ENCODE measurements at places on chromosomes 1 and 21. TPM values are rescaled to one million over a fixed set of nuclear protein-coding genes. Genes with fewer than 3 reads are reported as not detected.

- H3K27ac ChIP-seq: no peak overlapping the region
- no peaks in the 10 kb centered on the region for H3K4me1 ChIP-seq
- H3K27me3 ChIP-seq: no peaks in the 10 kb centered on the region
- no peaks in the 10 kb centered on the region for H3K36me3 ChIP-seq
- DNase-seq: no peak
- H3K4me3 ChIP-seq: no peak overlapping the region
These were observed 106.4 kb downstream of the RHOU start for GRCh38 chr1:228841632-228842031.

DNA sequence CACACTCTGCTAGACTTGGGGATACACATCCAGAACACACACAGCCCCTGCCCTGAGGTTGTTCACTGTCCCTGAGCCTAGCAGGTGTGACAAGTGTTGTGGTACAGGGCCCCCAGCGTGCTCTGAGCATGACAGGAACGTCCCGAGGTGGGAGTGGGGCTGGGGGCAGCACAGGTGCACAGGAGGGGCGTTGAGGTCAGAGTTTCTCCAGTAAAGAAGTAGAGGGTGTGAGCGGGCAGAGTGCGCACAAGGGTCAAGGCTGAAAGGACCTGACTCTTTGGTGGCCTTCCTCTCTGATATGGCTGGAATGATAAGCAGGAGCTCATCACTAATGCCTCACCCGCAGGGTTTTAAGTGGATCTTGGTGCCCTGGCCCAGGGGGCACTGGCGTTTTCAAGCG is 1.3 kb upstream of the FALEC start:
- peaks cover 9% of the 10 kb centered on the region for H3K4me1 ChIP-seq
- peaks cover 3% of the 10 kb centered on the region for H3K36me3 ChIP-seq
- H3K27ac ChIP-seq: no peak overlapping the region
- no peaks in the 10 kb centered on the region for H3K27me3 ChIP-seq
- H3K4me3 ChIP-seq: peak overlapping the region; percentile 90

Gene KDM5B
- 18.2 TPM for total RNA-seq

DNA sequence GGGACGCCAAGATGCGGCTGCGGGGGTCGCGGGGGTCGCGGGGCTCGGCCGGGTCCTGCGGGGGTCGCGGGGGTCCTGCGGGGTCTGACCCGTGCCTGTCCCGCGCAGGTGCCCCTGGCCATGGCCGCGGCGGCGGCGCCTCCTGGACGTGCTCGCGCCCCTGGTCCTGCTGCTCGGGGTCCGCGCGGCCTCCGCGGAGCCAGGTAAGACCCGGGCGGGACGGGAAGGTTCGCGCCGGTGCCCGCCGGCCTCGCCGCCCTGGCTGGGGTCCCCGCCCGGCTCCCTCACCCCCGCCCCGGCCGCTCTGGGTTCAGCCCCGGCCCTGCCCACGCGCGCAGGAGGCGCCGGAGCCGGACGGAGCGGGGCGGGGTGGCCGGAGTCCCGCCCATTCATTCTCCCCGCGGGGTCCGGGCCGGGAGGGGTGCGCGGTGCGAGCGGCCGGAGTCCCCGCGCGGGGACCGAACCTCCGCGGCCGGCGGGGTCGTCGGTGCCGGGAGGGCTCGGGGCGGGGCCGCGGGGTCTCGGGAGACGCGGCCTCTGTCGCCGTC is 380 bp downstream of the COL18A1 start:
- peaks cover 14% of the 10 kb centered on the region for H3K4me1 ChIP-seq
- H3K27ac ChIP-seq: no peak overlapping the region
- H3K4me3 ChIP-seq: no peak overlapping the region
- DNase-seq: no peak

GRCh38 chr21:29499734-29500343 is 201.1 kb downstream of the BACH1 start:
- H3K4me1 ChIP-seq: peaks cover 3% of the 10 kb centered on the region
- H3K4me3 ChIP-seq: no peak overlapping the region
- H3K27me3 ChIP-seq: no peaks in the 10 kb centered on the region
- H3K36me3 ChIP-seq: peaks cover 21% of the 10 kb centered on the region
- H3K27ac ChIP-seq: no peak overlapping the region
- peak; percentile 8 for DNase-seq

GRCh38 chr1:39214714-39214997 is 10.2 kb downstream of the MACF1 start:
- no peak for DNase-seq
- no peaks in the 10 kb centered on the region for H3K27me3 ChIP-seq
- H3K36me3 ChIP-seq: peaks cover 10% of the 10 kb centered on the region
- H3K4me1 ChIP-seq: peaks cover 57% of the 10 kb centered on the region
- H3K27ac ChIP-seq: peak overlapping the region; percentile 93

Gene OR2AK2
- total RNA-seq: not detected

DNA sequence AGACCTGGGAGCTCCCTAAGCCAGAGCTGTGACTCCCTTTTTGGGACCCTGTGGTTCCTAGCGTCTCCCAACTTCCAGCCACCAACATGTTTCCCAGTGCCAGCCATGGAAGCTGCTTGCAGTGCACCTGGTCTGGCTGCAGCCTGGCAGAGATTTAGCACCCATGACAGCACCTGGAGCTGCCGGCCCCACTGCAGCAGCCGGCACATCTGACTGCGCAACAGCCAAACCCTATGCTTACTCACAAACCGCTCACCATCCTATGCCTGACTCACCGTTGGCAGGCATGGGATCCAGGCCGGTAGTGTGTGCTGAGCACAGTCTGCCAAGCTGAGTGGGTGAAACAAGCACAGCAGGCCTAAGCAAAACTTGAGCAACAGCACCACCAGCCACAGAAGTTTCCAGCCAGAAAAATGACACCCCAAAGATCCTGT is 435.9 kb upstream of the PRMT6 start:
- H3K27ac ChIP-seq: no peak overlapping the region
- no peak for DNase-seq
- H3K4me1 ChIP-seq: no peaks in the 10 kb centered on the region
- no peaks in the 10 kb centered on the region for H3K27me3 ChIP-seq

Gene SPRR2D
- total RNA-seq: not detected

GRCh38 chr21:35989138-35989735 is 71.1 kb downstream of the SETD4 start:
- H3K27ac ChIP-seq: no peak overlapping the region
- H3K27me3 ChIP-seq: peaks cover 10% of the 10 kb centered on the region
- no peaks in the 10 kb centered on the region for H3K4me1 ChIP-seq
- no peak for DNase-seq

- H3K4me3 ChIP-seq: no peak overlapping the region
- no peaks in the 10 kb centered on the region for H3K36me3 ChIP-seq
- DNase-seq: no peak
- no peaks in the 10 kb centered on the region for H3K27me3 ChIP-seq
- H3K4me1 ChIP-seq: no peaks in the 10 kb centered on the region
These were observed 317.0 kb downstream of the USP25 start for GRCh38 chr21:16046656-16047330.

- peak; percentile 28 for DNase-seq
- H3K4me1 ChIP-seq: no peaks in the 10 kb centered on the region
- no peaks in the 10 kb centered on the region for H3K27me3 ChIP-seq
- H3K4me3 ChIP-seq: peak overlapping the region; percentile 32
- no peaks in the 10 kb centered on the region for H3K36me3 ChIP-seq
These were observed 131.9 kb downstream of the CRB1 start for GRCh38 chr1:197399755-197400521.

DNA sequence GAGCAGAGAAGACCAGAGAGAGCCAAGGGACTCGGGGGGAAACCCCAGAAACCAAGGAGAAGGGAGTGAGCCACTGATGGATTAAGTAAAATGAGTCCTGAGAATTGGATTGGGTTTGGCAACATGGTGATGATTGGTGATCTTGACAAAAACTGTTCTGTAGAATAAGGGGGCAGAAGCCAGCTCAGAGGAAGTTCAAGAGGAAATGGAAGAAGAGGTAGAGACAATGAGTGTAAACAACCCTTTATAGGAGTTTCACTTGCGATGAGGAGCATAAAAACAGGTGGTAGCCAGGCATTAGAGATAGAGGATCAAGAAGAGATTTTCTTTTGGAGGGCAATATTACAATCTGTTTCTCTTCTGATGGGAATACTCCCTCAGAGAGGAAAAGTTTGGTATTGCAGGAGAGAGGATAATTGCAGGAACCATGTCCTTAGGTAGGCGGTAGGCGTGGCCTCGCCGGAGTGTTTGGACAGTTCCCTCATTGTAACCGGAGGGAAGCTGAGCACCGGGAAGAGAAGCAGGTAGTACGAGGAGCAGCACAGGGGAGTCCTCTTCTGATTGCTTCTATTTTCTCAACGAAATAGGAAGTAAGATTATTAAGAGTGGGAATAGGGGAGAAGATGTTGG is 68.4 kb upstream of the TENT5C start:
- no peak overlapping the region for H3K27ac ChIP-seq
- no peak overlapping the region for H3K4me3 ChIP-seq
- H3K4me1 ChIP-seq: peaks cover 23% of the 10 kb centered on the region
- DNase-seq: no peak
- no peaks in the 10 kb centered on the region for H3K36me3 ChIP-seq
- no peaks in the 10 kb centered on the region for H3K27me3 ChIP-seq

GRCh38 chr1:36238433-36238832 is 14.2 kb downstream of the THRAP3 start:
- no peak overlapping the region for H3K4me3 ChIP-seq
- no peaks in the 10 kb centered on the region for H3K27me3 ChIP-seq
- peaks cover 24% of the 10 kb centered on the region for H3K36me3 ChIP-seq
- no peak for DNase-seq

DNA sequence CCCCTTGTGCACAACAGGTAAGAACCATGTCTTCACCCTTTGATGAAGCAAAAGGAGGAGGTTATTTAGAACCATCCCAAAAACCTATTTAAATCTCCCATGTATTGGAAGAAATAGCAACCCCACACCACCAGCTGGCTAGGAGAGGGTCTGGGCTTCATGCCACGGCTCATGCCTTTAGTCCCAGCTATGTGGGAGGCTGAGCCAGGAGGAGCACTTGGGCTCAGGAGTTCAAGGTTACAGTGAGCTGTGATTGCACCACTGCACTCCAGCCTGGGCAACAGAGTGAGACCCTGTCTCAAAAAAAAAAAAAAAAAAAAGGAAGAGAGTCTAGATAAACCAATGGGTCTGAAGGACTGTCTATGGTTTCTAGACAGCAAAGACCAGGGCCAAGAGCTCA is 197.9 kb upstream of the COA6 start:
- DNase-seq: no peak
- peaks cover 2% of the 10 kb centered on the region for H3K36me3 ChIP-seq
- H3K27me3 ChIP-seq: peaks cover 5% of the 10 kb centered on the region
- peaks cover 12% of the 10 kb centered on the region for H3K4me1 ChIP-seq
- no peak overlapping the region for H3K27ac ChIP-seq

DNA sequence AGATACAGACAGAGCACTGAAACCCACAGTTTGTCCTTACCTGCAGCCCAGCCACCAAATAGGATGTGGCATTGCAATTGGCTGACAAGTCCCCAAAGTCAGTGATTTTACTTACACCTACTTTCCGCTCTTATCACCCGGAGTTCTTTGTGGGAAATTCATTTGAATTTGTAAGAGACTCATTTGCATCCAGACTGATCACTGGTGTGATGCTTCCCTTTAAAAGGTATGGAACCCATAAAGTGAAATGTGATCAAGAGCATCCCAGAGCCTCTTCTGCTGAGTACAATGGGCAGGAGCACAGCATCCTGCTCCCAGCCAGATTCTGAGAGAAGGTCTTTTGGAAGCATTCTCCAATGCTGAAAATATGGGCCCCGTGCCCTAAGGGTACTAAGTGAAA is 161.4 kb downstream of the DAB1 start:
- H3K27me3 ChIP-seq: peaks cover 4% of the 10 kb centered on the region
- no peaks in the 10 kb centered on the region for H3K36me3 ChIP-seq
- no peak for DNase-seq
- no peak overlapping the region for H3K27ac ChIP-seq
- H3K4me3 ChIP-seq: no peak overlapping the region
- H3K4me1 ChIP-seq: no peaks in the 10 kb centered on the region

GRCh38 chr1:176795929-176796328 is 333.0 kb downstream of the PAPPA2 start:
- H3K4me1 ChIP-seq: no peaks in the 10 kb centered on the region
- DNase-seq: no peak
- H3K27me3 ChIP-seq: no peaks in the 10 kb centered on the region
- H3K4me3 ChIP-seq: no peak overlapping the region
- H3K27ac ChIP-seq: no peak overlapping the region
- H3K36me3 ChIP-seq: no peaks in the 10 kb centered on the region

DNA sequence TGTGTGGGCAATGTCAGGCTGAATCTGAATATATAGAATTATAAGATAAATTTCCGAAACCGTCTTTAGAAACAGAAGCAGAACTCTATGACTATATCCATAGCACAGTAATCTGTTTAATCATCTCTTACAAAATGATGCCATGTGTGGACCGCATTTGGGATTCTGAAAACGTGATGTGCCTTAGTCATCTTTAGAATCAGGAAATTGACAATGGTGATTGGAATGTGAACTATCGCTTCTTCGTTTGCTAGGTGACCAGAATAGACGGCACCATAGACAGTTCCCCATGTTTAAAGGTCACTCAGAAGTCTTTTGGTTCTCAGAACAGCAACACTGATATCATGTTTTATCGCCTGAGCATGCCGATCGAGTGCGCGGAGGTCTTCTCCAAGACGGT is 300.3 kb downstream of the ZP4 start:
- H3K27me3 ChIP-seq: peaks cover 3% of the 10 kb centered on the region
- no peak overlapping the region for H3K27ac ChIP-seq
- no peak overlapping the region for H3K4me3 ChIP-seq
- DNase-seq: no peak
- no peaks in the 10 kb centered on the region for H3K36me3 ChIP-seq

GRCh38 chr1:3319874-3320245 is 134.6 kb upstream of the ARHGEF16 start:
- H3K36me3 ChIP-seq: no peaks in the 10 kb centered on the region
- DNase-seq: peak; percentile 71
- no peak overlapping the region for H3K27ac ChIP-seq
- peaks cover 2% of the 10 kb centered on the region for H3K27me3 ChIP-seq
- no peak overlapping the region for H3K4me3 ChIP-seq
- peaks cover 12% of the 10 kb centered on the region for H3K4me1 ChIP-seq

DNA sequence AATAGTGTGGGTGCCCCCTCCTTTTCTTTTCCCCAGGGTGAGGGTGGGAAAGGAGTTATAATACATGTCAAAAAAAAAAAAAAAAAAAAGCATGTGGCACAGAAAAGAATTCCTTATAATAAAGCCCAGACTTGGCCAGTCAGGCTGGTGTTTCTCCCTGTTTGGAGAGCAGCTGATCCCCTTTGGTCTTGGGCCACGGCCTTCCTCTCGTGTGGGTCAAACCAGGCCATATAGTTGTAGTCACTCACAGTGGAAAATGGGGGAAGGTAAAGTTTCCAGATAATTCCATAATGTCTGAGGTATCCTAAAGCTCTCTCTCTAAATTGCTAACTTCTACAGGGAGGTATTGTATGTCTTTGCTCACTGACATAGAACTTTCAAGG is 22.0 kb downstream of the CLIC6 start:
- H3K36me3 ChIP-seq: no peaks in the 10 kb centered on the region
- H3K4me3 ChIP-seq: no peak overlapping the region
- no peak for DNase-seq
- no peaks in the 10 kb centered on the region for H3K4me1 ChIP-seq

Gene LTN1
- 21.2 TPM for total RNA-seq

- H3K36me3 ChIP-seq: peaks cover 14% of the 10 kb centered on the region
- no peak for DNase-seq
- no peaks in the 10 kb centered on the region for H3K27me3 ChIP-seq
- no peak overlapping the region for H3K4me3 ChIP-seq
These were observed 5.6 kb downstream of the CTSS start for GRCh38 chr1:150760013-150760412.

- H3K27ac ChIP-seq: no peak overlapping the region
- H3K36me3 ChIP-seq: no peaks in the 10 kb centered on the region
- H3K4me3 ChIP-seq: no peak overlapping the region
- H3K4me1 ChIP-seq: peaks cover 3% of the 10 kb centered on the region
- DNase-seq: no peak
- peaks cover 10% of the 10 kb centered on the region for H3K27me3 ChIP-seq
These were observed 6.7 kb downstream of the VWA1 start for GRCh38 chr1:1442069-1442770.
